ENCODE measurements at places on chromosomes 2 and 18. TPM values are rescaled to one million over a fixed set of nuclear protein-coding genes. Genes with fewer than 3 reads are reported as not detected.

- DNase-seq = no peak
Measured at GRCh38 chr2:148569221-148569620, 75.3 kb upstream of the EPC2 start.

DNA sequence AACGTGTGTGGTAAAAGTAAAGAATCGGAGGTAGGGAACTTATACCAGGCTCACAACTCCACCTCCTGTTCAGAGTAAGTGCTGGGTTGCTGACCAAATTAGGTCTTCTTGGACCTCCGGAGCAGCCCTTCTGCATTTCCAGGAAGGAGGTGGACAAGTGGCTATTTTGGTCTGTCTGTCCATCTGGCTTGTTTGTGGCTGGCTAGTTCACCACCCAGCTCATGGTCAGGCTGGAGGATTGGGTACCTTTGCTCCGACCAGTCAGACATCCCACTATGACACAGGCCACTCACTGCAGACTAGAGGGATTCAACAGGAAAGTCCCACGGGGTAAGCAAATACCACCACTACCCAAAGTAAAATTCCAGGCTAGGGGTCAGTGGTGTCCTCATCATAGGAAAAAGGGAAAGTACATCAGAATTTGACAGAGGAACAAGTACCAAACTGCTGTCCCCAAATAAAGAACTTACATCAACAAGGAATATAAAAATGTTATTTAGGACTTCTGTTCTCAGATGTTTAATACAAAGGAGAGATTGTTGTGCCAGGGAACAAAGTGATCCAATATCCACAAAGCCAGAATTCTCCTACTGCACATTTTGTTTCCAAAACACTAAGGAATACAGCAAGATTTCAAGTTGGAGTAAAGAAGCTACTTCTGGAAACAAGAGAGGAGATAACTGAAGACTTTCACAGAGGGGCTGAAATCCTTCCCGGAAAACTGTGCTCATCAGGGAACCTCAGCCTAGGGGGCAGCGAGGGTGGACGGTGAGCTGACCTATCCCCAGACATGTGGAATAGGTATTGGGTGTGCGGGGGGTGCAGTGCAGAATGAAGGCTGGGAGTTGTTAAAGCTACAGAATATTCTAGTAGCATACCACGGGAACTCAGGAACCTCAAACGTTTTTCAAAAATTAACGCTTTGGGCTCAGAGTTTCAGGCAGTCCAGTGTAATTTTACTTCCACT lies 56.9 kb downstream of the BCL2 start:
- DNase-seq = no peak

DNA sequence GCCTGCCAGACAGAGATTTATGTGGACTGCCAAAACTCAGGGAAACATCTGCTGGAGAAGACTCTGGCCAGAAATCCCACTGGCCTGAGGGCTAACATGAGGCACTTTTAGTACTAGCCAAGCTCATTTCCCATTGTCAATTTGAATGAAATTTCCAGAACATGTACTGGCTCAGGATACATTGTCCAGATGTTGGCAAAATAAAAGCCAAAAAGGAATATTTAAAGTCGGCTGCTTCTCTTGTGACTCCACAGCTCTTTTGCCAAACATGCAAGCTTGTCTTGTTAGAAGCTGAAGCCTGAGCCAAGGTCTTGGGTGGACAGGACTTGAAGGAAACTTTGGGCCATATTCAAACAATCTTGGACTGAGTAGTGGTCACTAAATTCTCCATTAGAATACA lies 215.5 kb downstream of the NCKAP5 start:
- DNase-seq = no peak

DNA sequence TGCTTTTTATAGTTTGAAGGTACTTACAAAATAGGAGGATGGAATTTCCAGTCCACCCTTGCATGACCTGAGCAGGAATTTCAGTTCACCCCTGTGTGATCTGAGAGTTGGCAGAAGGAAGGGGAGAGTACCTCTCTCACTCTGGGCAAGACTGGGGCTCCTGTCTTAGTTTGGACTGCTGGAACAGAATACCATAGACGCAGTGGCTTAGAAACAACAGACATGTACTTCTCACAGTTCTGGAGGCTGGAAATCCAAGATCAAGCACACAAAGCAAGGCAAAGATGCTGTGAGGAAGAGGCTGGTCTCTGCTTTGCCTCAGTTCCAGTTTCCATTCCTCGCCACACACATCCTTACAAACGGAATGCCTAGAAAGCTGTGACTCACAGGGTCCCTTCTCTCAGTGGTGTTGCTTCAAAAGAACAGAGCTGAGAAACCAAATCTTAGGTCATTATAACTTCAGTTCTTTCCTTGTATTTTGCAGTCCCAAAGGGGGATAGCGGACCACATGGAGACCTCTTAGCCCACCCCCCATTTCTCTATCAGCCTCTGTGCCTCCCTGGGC lies 108.8 kb upstream of the HAAO start:
- peak; percentile 52 for DNase-seq

DNA sequence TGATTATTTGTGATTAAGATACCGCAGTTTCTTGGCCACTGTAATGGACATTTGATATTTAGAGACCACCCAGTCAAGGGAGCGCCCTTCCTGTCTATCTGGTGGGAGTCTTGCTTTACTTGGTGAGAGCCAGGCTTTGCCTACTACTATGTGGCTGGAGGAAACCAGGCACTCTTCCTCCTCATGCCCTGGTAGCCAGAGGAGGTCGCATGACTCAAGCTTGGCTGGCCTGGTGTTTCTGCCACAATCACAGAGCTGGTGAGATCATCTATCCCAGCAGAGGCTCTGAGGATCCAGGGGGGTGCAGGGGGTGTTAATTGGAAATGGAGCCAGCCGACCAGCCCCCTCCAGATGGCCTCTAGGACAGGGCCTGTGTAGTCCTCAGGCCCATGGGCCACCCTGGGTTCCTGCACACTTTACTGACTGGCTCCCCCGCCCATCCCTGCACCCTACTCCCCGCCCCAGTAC lies 46.8 kb upstream of the BIN1 start:
- no peak for DNase-seq

DNA sequence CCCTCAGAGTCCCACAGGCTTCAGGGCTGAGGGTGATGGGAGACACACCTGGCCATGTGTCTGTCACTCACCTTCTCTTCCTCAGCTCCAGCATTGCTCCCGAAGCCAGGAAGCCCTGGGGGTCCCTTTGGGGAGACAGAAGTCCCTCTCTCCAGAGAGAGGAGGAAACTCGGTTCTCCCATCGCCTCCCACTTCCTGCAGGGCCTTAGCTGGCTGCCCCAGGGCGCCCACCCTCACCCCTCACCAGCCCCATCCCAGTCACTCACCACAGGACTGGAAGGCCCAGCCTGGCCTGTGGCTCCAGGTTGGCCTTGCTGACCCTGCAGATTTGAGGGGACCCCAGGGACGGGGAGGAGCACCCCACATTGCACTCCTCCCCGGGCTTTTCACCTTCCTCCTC lies 2.7 kb upstream of the RAB6D start:
- no peak for DNase-seq

DNA sequence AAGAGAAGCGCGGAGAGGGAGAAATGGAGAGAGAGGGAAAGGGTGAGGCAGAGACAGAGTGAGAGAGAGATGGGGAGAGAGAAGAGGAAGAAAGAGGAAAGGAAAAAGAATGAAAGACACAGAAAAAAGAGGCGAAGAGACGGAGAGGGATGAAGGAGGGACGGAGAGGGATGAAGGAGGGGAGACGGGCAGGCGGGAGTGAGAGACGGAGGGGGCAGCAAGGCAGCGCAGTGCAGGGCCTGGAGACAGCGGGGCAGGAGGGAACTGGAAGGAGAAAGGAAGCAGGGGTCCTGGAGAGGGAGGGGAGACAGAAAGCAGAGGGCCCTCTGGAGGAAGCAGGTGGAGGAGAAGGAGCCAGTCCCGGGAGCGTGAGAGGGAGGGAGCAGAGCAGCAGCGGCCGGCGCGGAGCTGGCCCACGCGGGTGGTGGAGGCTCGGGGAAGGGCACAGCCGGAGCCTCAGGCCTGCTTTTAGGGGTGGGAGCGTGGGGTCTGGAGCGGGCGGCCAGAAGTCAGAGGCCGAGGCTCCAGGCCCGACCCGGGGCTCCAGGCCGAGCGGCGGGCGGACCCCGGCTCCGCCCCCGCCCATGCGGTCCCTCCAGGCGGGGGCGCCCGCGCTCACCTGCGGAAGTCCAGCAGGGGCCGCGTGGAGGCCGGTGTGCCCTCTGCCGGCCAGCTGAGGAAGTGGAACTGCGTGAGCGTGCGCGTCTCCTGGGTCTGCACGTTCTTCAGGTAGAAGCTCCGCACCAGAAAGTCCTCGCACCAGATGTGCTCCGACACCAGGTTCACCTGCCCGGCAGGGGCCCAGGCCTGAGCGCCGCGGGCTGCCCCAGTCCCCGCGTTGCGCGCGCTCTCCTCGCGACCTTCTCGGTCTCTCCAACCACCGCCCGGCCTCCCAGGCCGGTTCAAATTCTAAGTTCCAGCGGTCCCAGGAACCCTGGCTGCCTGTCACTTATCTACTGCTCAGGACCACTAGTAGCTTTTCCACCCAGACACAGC lies 14.5 kb downstream of the PTPRN start:
- DNase-seq = peak; percentile 73

GRCh38 chr2:233251306-233252116 lies at the start of gene ATG16L1:
ATG16L1 (plus strand) TSS chr2:233251673; CDS start chr2:233251828, 155 bp downstream.
- peak; percentile 98 for DNase-seq

- DNase-seq = no peak
Measured at GRCh38 chr2:8527031-8527430, 154.8 kb upstream of the ID2 start.

DNA sequence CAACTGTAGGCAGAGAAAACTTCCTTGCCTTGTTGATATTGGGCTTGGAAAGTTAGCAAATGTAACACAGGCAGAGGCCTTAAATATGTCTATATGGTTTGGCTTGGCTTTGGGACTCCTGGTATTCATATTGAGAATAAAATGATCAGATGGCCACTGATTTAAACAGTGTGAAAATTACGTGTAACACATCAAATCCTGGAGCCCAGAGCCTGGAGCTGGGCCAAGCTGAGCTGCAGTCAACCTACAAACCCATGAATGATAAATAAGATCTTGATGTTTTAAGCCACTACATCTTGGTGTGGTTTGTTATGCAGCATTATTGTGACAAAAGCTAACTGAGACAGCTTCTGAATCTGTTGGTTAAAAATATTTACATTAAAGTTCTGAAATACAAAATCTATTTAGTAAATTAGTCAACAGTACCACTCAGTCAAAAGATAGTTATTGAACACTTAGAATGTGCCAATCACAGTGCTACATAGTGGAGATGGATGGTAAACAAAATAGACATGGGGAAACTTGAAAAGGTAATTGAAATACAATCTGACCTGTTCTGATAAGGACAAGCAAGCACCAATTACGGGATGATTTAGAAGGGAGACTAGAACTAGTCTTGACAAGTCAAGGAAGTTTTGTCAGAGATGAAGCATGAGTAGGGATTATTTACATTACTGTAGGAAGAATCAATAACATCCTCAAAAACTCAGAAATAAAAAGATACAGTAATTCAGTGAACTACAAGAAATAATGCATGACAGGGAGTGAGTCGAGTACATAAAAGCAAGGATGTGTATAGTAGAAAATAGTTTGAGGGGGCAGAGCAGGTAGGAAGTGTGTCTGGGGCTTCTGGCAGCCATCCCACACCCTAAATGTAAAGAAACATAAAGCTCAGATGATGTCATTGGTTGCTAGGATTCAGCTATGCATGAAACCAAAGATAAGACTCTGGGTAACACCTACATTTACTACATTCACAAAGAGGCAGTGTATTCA lies 157.7 kb downstream of the HNMT start:
- DNase-seq = no peak

DNA sequence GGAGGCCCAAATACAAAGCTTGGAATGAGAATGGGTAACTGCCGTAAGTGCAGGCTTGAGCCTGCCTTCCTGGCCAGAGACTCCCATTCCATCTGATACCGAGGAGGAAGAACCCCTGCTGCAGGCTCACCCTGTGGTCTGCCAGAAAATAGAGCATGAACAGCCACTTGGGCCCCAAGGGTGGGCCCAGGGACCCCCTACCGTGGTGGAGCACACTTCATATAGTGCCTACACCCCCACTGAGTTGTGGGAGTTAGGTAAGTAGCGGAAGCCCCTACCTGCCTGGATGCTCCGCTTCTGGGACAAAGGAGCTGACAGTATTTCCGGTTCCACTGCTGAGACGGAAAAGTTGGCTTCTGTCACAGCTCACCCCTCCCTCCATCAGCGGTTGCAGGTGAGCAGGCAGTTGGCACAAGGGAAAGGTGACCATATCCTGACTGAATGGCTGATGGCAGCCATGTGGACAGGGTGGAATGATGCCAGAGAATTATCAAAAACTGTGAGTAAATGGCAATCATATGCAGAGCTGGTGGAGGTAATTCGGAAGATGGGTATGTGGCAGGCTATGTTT lies 11.5 kb upstream of the C2orf42 start:
- peak; percentile 71 for DNase-seq

LOXHD1 gene
- 0.02 TPM for total RNA-seq

IL36A gene
- total RNA-seq = not detected
